ENCODE measurements at places on chromosomes 7 and 10.

GRCh38 chr10:104246976-104247375, 7.7 kb upstream of the GSTO1 start:
- DNase-seq: no peak
- no peak overlapping the region for H3K27ac ChIP-seq
- H3K36me3 ChIP-seq: no peaks in the 10 kb centered on the region
- H3K27me3 ChIP-seq: no peaks in the 10 kb centered on the region
- no peak overlapping the region for H3K4me3 ChIP-seq

- no peaks in the 10 kb centered on the region for H3K4me1 ChIP-seq
- no peaks in the 10 kb centered on the region for H3K27me3 ChIP-seq
- no peak overlapping the region for H3K27ac ChIP-seq
- no peak for DNase-seq
- no peaks in the 10 kb centered on the region for H3K36me3 ChIP-seq
Observed at GRCh38 chr10:49365675-49366415, 30.0 kb downstream of the DRGX start.

- H3K4me1 ChIP-seq: 0 out of 2 replicates have a peak, but pooled peaks cover 3% of the 10 kb centered on the region
- H3K4me3 ChIP-seq: no peak overlapping the region
- DNase-seq: no peak
- H3K27me3 ChIP-seq: no peaks in the 10 kb centered on the region
- H3K36me3 ChIP-seq: no peaks in the 10 kb centered on the region
Observed at GRCh38 chr10:110914431-110914830, 4.5 kb downstream of the BBIP1 start.

GRCh38 chr10:78750418-78750817, 318.3 kb upstream of the ZMIZ1 start:
- no peaks in the 10 kb centered on the region for H3K4me1 ChIP-seq
- H3K4me3 ChIP-seq: no peak overlapping the region
- no peak overlapping the region for H3K27ac ChIP-seq
- no peaks in the 10 kb centered on the region for H3K27me3 ChIP-seq

GRCh38 chr10:60312818-60313588, 76.7 kb downstream of the ANK3 start:
- no peak for DNase-seq
- H3K27me3 ChIP-seq: no peaks in the 10 kb centered on the region
- H3K4me1 ChIP-seq: no peaks in the 10 kb centered on the region
- no peak overlapping the region for H3K4me3 ChIP-seq
- no peaks in the 10 kb centered on the region for H3K36me3 ChIP-seq

DNA sequence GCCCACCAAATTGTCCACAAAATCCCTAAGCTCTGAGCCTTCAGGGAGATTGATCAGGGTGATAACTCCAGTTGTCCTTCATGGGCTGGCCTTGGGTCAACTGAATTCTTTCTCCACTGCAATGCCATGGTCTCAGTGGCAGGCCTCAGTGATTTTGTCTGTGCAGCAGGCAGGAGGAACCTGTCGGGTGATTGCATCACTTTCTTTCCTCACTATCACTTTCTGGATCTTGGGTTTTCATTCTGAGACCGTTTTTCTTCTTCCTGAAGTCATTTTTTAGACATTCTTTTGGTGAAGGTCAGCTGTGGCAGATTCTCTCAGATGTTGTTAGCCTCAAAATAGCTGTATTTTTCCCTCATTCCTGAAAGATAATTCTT, 28.8 kb upstream of the LCOR start:
- H3K4me3 ChIP-seq: no peak overlapping the region
- no peaks in the 10 kb centered on the region for H3K27me3 ChIP-seq

DNA sequence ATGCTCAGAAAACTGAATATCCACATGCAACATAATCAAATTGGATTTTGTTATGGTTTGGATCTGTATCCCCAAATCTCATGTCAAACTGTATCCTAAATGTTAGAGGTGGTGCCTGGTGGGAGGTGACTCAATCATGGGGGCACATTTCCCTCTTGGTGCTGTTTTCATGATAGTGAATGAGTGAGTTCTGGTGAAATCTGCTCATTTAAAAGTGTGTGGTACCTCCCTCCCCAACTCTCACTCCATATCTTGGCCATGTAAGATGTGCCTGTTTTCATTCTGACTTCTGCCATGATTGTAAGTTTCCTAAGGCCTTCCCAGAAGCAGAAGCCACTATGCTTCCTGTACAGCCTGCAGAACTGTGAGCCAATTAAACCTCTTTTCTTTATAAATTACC, 239.6 kb upstream of the KLF14 start:
- DNase-seq: no peak
- H3K4me1 ChIP-seq: no peaks in the 10 kb centered on the region
- H3K36me3 ChIP-seq: no peaks in the 10 kb centered on the region
- H3K27ac ChIP-seq: no peak overlapping the region
- H3K27me3 ChIP-seq: no peaks in the 10 kb centered on the region

- no peak overlapping the region for H3K27ac ChIP-seq
- no peaks in the 10 kb centered on the region for H3K27me3 ChIP-seq
- no peaks in the 10 kb centered on the region for H3K36me3 ChIP-seq
- DNase-seq: no peak
- H3K4me1 ChIP-seq: peaks cover 2% of the 10 kb centered on the region
Observed at GRCh38 chr10:481628-482027, 207.8 kb downstream of the DIP2C start.
